Mucosa of gallbladder (tissue), 1 donor: ENCODE measurements at places on chromosomes 3 and 15. TPM values are rescaled to one million over a fixed set of nuclear protein-coding genes. Genes with fewer than 3 reads are reported as not detected.

DNA sequence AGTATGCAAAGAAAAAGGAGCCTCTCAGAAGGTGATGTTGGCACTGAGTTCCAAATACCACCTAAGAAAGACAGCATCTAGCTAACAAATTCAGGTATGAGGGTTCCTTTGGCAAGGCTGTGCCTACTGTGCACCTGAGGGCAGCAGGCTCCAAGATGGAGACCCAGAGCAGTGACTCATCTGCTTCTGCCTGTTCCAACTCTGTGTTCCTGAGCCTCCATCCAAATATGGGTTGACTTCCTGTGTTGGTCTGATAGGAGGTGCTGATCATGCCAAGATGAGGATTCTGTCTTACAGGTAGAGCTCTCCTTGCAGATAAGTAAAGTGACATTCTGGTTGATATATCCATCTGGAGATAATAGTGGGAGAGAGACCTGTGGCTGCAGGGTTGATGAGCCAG, 26.0 kb downstream of the SV2B start:
- no peak for DNase-seq

DNA sequence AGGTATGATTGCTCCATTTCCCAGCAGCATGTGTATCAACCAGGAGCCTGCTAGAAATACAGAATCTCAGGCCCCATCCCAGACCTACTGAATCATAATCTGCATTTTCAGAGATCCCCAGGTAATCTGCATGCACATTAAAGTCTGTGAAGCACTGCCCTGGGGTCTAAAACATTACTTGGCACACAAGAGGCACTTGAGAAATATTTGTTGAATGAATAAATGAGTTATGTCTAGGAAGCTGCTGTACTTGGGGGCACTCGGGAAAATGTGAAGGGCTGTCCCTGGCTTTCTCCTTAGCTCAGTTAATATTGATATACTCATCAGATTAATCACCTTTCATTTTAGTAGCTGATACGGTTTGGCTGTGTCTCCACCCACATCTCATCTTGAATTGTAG, 184.4 kb downstream of the RORA start:
- DNase-seq, result no peak

- no peak for DNase-seq
These were observed 137.4 kb upstream of the SLC7A14 start for GRCh38 chr3:170723241-170723640.

GRCh38 chr15:73608475-73608874, 24.7 kb downstream of the NPTN start:
- no peak for DNase-seq

DNA sequence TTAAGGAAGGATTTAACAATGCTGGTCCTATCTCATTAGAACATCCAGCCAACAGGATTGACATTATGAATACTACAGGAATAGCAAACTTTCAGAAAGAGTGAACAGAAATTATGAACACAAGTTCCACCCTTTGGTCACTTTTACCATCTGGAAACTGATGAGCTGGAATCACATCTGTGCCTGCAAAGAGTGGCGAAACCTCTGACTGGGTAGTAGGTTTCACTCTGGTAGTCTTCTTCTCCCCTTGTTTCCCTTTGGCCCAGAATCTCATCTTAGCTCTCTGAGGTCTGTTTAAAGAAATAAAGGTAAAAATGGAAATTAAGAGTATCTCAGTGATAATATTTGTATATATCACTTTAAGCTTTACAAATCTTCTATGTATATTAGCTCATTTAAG, 73.1 kb downstream of the NR2E3 start:
- DNase-seq, result no peak

GRCh38 chr3:122493296-122493695, 21.4 kb downstream of the KPNA1 start:
- no peak for DNase-seq

The ZNF860 gene
- total RNA-seq, result 1.8 TPM

The GADL1 gene
- not detected for total RNA-seq

The PROS1 gene
- 39.0 TPM for total RNA-seq
